Foreskin keratinocyte (primary cell): ENCODE measurements at places on chromosomes 11 and 22.

- no peak for DNase-seq
Measured at GRCh38 chr22:47259990-47260389, 497.5 kb downstream of the TBC1D22A start.

- DNase-seq = no peak
Measured at GRCh38 chr22:45575607-45576272, 73.1 kb downstream of the FBLN1 start.

GRCh38 chr11:61791737-61792309 lies 576 bp downstream of the TMEM258 start:
- peak; percentile 49 for DNase-seq

GRCh38 chr11:66815646-66816045 lies 27.6 kb upstream of the RCE1 start:
- peak; percentile 62 for DNase-seq

DNA sequence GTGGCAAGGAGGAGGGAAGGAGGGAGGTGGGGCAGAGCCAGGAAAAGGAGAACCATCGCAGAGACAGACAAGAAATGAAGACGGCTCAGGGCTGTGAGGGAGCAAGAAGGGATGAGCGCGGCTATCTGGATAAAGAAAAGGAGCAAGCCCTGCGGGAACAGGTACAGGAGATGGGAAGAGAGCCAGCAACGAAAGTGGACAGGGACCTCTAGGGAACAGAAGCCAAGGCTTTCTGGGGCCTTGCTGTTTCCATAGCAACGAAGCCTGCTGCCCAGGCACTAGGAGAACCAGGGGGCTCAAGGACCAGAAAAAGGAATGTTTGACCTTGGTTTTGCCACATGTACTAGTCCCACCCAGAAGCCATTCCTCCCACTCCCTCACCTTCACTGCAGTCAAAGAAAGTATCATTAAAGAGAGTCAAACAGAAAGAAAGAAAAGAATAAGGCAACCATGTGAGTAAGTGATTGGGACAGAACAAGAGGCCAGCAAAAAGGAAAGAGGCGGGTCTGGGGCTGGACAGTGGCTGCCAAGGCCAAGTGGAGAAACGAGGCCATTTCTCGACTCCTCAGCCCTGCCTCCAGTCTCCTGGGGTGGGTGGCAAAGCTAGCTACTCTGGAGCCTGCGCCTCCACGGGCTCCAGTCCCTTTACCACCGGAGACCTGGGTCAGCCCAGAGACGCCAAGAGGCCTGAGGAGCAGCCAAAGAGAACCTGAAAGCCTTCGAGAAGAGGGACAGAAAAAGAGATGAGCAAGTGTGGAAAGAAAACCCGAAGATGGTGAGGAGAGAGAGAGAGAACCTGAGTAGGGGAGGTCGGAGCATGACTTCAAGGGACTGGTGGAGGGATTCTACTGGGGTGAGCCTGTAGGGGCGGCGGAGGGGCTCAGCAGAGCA lies 35.1 kb downstream of the NRXN2 start:
- no peak for DNase-seq

- no peak for DNase-seq
Measured at GRCh38 chr11:16861862-16862261, 123.4 kb downstream of the C11orf58 start.

GRCh38 chr11:111514216-111515031 lies at the start of gene HOATZ:
Gene HOATZ, plus strand, starts transcription at chr11:111514778. Its CDS starts 7 bp downstream, at chr11:111514785.
- no peak for DNase-seq

DNA sequence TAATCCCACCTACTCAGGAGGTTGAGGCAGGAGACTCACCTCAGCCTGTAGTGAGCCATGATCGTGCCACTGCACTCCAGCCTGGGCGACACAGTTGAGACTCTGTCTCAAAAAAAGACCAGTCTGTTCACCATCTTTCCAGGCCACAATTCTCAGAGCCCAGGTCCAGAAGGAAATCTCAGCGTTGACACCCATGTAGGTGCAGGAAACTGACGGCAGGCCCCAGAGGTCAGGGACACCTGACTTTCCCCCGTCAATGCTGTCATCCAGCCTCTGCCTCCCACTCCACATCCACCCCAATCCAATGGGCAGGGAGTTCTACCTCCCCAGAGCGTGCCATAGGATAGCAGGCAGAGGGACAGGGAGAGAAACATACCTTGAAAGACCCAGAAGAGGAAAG lies 5.9 kb upstream of the GRK2 start:
- no peak for DNase-seq
